Activated CD4-positive, alpha-beta T cell treated with anti-CD3 and anti-CD28 coated beads, Interleukin-2, Interleukin-6, amounts not matched to agents 100 ng/mL and 50 ng/mL, durations not matched to agents 16 hours and 8 hours (primary cell): ENCODE measurements at places on chromosomes 11 and 22.

GRCh38 chr11:66685276-66686099 lies 7.8 kb upstream of the RBM4B start:
- no peak for DNase-seq

DNA sequence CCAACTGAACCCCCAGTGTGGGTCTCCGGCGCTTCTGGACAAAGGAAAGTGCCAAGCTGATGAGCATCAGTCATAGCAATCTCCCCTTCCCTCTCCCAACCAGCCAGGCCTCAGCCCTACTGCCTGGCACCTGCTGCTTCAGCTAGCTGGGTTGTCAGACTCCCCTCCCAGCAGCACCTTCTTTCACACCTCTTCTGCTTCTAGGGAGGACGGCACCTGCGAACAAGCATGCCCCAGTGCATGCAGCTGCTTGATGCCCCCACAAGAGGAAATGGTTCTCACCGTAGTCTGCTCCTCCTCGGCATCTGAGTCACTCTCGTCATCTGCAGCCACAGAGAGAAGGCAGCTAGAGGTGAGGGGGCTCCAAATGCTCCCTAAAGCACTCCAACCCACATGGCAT lies 25.4 kb downstream of the THOC5 start:
- DNase-seq: no peak

GRCh38 chr11:119843877-119844276 lies 114.9 kb upstream of the NECTIN1 start:
- no peak for DNase-seq

DNA sequence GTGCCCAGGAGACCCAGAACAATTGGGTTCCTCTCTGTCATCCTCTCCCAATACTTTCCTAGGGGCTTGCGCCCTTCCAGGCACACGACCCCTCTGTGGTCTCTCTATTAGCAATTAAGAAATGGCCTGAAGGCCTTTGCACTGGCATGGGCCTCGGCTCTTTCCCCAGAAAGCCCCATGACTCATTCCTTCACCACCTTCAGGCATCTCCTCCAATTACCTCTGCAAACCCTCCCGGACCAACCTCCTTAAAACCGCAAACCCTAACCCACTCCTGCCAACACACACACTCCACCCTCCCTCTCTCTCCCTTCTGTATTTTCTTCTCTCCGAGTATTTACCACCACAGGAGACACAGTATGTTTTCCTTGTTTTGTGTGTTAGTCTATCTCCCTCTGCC lies 36.7 kb downstream of the LARGE1 start:
- no peak for DNase-seq

GRCh38 chr11:199004-199581 lies 6.2 kb downstream of the SCGB1C1 start:
- DNase-seq: no peak

DNA sequence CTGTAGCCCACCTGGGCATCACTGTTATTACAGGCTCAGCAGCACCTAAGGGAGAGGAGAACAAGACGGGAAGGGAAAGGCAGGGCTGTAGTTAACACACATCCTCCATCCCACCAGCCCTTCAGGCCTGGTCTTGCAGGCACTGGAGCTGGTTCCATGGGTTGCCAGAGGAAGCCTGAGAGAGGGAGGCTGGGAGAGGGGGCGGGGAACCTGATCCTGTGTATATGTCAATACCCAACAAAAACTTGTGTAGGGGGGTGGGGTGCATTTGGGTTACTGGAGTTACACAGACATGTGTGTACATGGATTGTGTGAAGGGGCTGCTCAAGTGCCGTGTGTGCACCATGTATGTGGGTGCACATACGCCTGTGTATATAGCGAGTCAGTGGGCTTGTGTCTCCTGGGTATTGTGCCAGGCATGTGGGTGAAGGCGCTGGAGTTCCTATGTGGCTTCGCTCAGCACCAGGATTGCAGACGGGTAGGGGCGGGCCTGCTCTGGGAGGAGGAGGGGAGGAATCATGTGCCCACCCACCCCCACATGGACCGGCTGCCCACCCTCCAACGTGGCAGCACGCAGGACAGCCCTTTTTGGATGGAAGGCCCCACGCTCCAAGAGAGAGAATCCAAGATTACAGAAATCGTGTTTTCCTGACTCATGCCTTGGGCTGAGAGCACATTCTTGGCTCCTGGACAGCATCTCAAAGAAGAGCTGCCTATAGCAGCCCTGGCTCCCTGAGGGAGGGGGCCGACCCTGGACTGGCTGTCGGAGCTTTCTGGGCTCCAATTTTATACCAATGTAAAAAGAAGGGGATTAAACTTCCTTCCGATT lies 4.2 kb upstream of the SERPINH1 start:
- no peak for DNase-seq

DNA sequence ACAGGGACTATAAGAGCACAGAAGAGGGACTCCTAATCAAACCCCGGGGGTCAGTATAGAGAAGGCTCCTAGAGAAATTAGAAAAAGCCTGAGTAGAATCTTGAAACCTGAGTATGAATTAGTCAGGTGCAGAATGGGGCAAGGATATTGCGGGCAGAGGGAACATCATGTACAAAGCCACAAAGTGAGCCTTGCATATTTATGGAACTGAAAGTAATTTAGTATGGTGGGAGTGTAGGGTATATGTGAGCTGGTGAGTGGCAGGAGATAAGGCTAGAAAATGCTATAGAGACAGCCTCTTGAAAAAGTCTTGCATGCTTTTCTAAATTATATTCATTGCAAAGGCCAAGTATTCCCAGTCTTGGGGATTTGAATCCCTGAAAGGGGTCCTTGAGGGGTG lies 93.7 kb downstream of the STIM1 start:
- peak; percentile 50 for DNase-seq

DNA sequence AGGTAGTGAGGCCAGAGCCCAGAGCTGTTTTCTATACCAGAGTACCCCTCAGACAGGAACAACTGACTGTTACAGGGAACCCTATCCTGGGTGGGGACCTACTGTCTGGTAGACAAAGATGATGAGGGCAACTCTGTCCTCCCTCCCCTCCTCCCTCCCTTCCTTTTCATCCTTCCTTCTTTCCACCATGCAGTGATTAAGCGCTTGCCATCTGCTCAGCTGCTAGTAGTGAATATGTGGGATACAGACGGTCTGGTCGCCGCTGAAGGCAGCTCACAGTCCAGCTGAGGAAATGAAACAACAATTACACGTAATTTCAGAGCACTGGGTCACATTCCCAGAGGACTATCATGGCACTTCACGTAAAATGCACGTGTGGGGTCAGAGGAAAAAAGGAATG lies 597.1 kb downstream of the BUD13 start:
- no peak for DNase-seq

GRCh38 chr22:39457556-39458443 lies 988 bp downstream of the MGAT3 start:
- DNase-seq: no peak
